ENCODE measurements at places on chromosomes 3 and 15.
A peak's percentile ranks its signal among the peaks of the same experiment; 100 is the strongest.

GRCh38 chr15:52558196-52558595, 10.6 kb downstream of the ARPP19 start:
- peak; percentile 90 for DNase-seq

- DNase-seq: no peak
Measured at GRCh38 chr15:85693277-85693676, 101.4 kb downstream of the KLHL25 start.

GRCh38 chr3:73766599-73767381, 142.0 kb upstream of the PDZRN3 start:
- DNase-seq: no peak

GRCh38 chr15:60932051-60932915, 296.8 kb downstream of the RORA start:
- DNase-seq: peak; percentile 90

- no peak for DNase-seq
Measured at GRCh38 chr15:82231842-82232241, 30.7 kb downstream of the EFL1 start.

GRCh38 chr3:176739159-176739558, 458.1 kb downstream of the TBL1XR1 start:
- DNase-seq: no peak

DNA sequence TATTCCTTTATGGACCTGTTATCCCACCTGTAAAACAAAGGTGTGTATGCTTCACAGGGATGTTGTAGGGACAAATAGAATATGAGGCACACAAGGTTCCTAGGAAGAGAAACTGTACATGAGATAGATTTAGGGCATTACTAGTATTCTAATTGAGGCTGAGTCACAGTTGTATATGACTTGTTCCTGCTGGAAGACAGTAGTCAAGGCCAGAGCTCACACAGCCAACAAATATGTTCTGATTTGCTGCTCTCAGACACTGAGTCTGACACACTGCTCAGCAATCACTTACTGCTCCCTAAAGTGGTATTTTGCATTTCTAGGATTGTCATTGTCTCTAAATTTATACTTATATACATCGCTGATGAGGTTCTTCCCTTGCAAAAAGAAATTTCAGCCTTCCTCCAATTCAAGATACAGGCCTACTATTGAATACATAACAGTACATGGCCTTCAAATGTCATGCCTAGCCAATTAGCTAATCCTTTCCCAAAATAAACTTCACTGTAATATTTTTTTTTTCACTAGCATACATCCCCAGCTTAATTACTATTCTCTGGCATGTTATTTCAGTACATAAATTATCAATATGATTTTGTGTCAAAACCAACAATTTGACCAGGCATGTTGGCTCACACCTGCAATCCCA, 69.8 kb downstream of the TIGIT start:
- DNase-seq: no peak

DNA sequence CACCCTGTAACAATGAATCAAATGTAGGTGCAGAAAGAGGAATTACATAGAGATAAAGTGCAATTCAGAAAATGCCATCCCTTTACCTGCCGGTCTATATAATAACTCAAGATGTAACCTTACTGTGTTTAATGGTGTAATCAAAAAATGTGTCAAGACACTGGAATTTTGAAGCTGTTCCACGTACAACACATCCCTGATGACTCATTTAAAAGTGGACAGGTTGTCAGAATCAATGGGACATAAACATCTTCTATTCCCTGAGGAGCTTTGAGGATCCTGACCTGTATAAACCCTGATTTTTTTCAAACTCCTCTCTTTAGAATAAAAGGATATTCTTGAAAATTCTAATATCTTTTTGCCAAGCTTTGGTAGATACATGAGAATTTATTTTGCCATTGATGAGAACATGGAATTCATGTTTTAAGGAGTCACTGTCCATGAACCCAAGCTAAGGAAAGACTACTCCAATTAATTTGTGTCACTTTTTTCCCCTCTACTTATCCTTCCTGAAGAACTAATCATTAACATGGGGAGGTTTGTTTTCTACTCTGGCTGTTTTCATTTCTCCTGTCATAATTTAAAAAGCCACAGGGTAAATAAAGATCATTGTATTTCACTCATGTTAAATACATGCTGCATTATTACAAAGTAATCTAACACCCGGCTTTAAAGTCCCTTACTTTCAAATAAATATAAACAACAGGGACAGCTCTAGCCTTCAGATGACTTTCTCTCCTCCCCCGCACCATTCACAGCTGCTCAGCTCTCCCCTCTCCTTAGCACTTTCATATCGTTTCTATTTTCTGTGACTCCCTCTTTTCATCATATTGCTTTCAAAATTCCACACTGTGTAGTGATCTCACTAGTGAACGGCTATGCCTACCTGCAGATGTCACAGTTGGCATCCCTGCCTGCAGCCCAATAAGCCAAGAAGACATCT, 138.3 kb downstream of the TAFA4 start:
- no peak for DNase-seq

- DNase-seq: peak; percentile 20
Measured at GRCh38 chr15:31241888-31242522, 84.6 kb upstream of the KLF13 start.

DNA sequence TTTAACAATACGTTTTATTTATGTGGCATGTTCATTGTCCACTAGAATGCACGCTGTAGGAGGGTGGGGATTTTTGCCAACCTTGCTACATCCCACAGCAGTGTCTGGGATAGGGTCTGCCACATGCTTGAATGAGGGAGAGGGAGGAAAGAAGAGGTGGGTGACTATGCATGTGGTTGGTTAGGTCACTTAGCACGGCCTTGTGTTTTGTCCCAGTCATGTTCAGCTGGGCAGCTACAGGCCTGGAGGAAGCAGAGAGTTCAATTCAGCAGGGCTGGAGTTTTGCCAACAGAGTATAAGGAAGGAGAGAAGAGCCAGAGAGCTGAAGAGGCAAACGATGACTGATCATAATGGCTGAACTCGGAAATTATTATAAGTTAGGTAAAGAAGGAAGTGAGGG, 268.4 kb upstream of the NSMCE3 start:
- DNase-seq: no peak

- no peak for DNase-seq
Measured at GRCh38 chr3:63523100-63523499, 129.4 kb upstream of the SNTN start.

DNA sequence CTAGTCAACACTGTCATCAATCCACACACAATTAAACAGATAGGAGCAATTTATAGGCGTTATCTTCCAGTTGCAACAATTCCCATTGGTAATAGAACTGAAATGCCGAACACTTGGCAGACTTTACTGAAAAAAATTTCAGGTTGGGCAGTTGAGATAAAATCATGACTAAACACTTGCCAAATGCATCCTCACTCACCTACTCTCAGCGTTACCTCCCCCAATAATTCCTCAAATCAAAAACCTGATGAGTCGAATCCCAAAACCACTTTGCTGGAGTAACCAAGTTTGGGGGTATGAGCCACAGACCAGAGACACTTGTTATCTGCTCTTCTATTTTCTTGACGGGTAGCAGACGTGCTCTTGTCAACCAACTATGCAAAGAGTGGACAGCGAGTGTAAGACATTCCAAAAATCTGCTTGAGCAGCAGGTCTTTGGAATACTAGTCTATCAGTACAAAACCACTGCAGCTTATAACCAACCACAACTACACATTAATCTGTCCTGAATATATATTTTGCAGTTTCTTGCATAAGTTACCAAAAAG, 30.3 kb downstream of the PPP1R2 start:
- DNase-seq: no peak

GRCh38 chr3:17181413-17181907, 296.7 kb downstream of the PLCL2 start:
- no peak for DNase-seq
